Karpas-422 (cell line): ENCODE measurements at places on chromosomes 2 and 18.

GRCh38 chr2:3209258-3209657 is 168.4 kb downstream of the EIPR1 start:
- no peak overlapping the region for H3K27ac ChIP-seq
- H3K4me3 ChIP-seq = no peak overlapping the region
- peaks cover 4% of the 10 kb centered on the region; the same call in 1 of the 2 replicates for H3K36me3 ChIP-seq
- H3K27me3 ChIP-seq = no peaks in the 10 kb centered on the region

GRCh38 chr2:167651406-167652151 is 595.8 kb downstream of the STK39 start:
- H3K27ac ChIP-seq = no peak overlapping the region
- no peaks in the 10 kb centered on the region for H3K27me3 ChIP-seq
- no peak overlapping the region for H3K4me3 ChIP-seq
- DNase-seq = no peak

DNA sequence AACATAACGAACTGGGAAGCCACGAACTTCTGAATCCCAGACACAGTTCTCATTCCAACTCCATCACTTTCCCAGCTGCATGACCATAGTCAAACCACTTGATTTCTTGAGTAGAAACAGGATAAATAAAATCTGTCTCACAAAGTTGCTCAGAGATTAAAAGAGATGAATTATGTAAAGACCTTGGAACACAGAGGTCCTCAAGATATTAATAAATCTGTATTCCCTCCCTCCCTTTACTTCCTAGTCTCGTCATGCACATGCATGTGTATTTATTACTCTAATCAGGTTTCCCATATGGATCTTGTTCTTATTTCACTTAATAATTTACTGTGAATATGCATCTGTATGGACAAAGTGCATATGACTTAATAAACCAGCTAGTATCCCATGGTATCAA is 21.1 kb upstream of the CSRNP3 start:
- H3K4me1 ChIP-seq = no peaks in the 10 kb centered on the region
- DNase-seq = no peak

GRCh38 chr2:11244091-11244826 is 89.0 kb downstream of the SLC66A3 start:
- no peak overlapping the region for H3K27ac ChIP-seq
- no peaks in the 10 kb centered on the region for H3K27me3 ChIP-seq

DNA sequence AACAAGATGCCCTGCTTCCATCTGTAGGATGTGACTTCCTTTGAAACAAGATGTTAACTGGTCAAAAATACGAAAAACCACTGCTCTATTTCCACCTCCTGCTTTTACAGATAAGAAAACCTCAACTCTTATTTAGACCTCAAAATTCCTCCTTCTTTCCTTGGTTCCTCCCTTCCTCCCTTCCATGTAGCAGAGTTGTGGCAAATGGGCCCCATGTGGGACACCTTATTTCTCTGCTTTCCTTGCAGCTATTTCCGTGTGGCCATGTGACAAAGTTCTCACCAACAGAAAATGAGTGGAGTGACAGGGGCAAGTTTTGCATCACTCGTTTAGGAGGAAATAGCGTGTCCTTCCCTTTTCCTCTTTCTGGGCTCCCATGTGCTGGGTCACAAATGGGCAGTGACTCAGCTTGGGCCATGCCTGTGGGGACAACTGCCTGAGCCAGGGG is 69.4 kb upstream of the SMAD2 start:
- H3K4me1 ChIP-seq = peaks cover 76% of the 10 kb centered on the region
- no peaks in the 10 kb centered on the region for H3K27me3 ChIP-seq
- H3K27ac ChIP-seq = peak overlapping the region; percentile 86
- no peak overlapping the region for H3K4me3 ChIP-seq

GRCh38 chr2:5521461-5521860 is 170.7 kb upstream of the SOX11 start:
- no peaks in the 10 kb centered on the region for H3K4me1 ChIP-seq
- H3K36me3 ChIP-seq = no peaks in the 10 kb centered on the region
- no peaks in the 10 kb centered on the region for H3K27me3 ChIP-seq
- H3K4me3 ChIP-seq = no peak overlapping the region
- DNase-seq = no peak
- no peak overlapping the region for H3K27ac ChIP-seq

GRCh38 chr2:111167076-111167862 is 46.6 kb downstream of the BCL2L11 start:
- H3K36me3 ChIP-seq = peaks cover 36% of the 10 kb centered on the region
- H3K27ac ChIP-seq = peak overlapping the region; percentile 74
- peaks cover 78% of the 10 kb centered on the region for H3K4me1 ChIP-seq

DNA sequence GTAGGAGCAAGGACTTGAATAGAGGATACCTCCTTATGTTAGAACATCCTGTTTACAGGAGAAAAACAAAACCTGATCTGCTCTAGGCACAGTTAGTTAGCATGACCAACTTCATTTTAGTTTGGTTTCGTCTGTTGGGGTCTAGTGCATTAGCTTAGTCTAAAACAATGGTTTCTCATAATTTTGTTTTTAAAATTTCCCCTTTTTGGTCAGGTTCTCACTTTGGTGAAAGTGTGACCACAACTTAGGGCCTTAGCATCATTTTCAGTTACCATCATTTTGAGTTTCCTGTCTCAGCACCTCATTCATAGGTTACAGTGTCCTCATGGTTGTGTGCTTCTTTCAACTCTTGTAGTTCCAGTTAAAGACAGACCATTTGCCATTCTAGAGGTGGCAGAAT is 1277.0 kb upstream of the SLC39A10 start:
- H3K4me3 ChIP-seq = no peak overlapping the region
- H3K27ac ChIP-seq = no peak overlapping the region
- no peak for DNase-seq
- H3K27me3 ChIP-seq = no peaks in the 10 kb centered on the region

- H3K36me3 ChIP-seq = no peaks in the 10 kb centered on the region
- H3K4me1 ChIP-seq = no peaks in the 10 kb centered on the region
Observed at GRCh38 chr2:159032580-159032979, 64.1 kb downstream of the TANC1 start.

GRCh38 chr2:183057333-183057985 is 19.2 kb upstream of the NCKAP1 start:
- no peak overlapping the region for H3K27ac ChIP-seq
- H3K4me3 ChIP-seq = no peak overlapping the region
- no peak for DNase-seq
- H3K4me1 ChIP-seq = no peaks in the 10 kb centered on the region
- H3K27me3 ChIP-seq = 0 out of 2 replicates have a peak, but pooled peaks cover 2% of the 10 kb centered on the region

GRCh38 chr2:144738749-144739148 is 218.8 kb upstream of the ZEB2 start:
- DNase-seq = no peak
- no peaks in the 10 kb centered on the region for H3K36me3 ChIP-seq
- no peak overlapping the region for H3K4me3 ChIP-seq
- 0 out of 2 replicates have a peak, but pooled peaks cover 2% of the 10 kb centered on the region for H3K4me1 ChIP-seq
- no peak overlapping the region for H3K27ac ChIP-seq

DNA sequence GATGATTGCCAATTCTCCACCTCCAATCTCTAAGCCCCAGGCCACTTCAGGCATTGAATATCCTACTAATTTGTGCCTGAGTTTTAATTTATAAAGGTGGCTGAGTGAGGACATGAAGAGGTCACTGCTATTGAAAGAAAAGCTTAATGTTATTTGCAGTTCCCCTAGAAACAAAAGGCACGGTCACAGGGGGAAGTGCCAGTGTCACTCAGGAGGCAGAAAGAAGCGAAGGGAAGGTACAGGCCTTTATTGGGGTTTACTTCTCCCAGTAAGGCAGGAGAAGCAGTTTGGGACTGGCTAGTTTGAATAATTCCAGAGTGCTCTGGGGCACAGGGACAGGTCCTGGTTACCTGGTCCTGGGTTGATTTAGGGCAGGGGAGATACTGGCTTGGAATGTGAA is 1.7 kb upstream of the ABHD1 start:
- H3K4me1 ChIP-seq = peaks cover 13% of the 10 kb centered on the region
- H3K36me3 ChIP-seq = no peaks in the 10 kb centered on the region
- H3K4me3 ChIP-seq = no peak overlapping the region
- DNase-seq = no peak
- H3K27me3 ChIP-seq = no peaks in the 10 kb centered on the region

DNA sequence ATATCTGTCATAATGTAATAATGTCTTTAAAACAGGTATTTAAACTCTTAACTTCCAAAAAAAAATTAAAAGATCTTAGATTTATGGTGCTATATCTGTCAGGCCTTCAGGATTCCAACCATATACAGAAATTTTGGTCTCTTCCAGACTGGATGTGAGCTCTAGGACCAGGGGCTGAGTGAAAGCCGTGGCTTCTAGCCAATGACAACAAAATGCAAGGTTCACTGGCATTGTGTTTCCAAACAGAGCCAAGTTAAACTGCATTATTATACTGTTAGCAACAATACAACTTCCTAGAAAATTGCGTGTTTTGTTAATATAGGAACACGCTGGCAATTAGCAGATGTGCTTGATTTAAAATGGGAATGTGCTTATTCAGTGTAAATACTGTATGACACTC is 809.8 kb upstream of the SOX11 start:
- no peak overlapping the region for H3K27ac ChIP-seq
- no peak for DNase-seq
- H3K4me1 ChIP-seq = no peaks in the 10 kb centered on the region
- no peak overlapping the region for H3K4me3 ChIP-seq
- no peaks in the 10 kb centered on the region for H3K36me3 ChIP-seq
- no peaks in the 10 kb centered on the region for H3K27me3 ChIP-seq

DNA sequence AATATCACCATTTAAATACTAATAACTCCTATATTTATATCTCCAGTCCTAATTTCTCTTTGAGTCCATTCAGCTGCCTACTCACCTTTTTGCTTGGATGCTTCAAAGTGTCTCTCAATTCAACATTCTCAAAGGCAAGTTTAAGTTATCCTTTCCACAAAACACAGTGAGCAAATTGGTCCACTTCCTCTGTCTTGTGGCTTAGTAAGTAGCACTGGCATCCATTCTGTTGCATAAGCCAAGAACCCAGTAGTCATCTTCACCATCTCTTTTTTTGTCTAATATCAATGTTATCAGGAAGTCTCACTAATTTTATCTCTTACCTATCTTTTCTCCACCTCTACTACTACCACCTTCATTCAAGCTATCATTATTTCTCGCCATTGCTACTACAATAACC is 27.4 kb upstream of the IL1RL1 start:
- DNase-seq = no peak
- no peak overlapping the region for H3K27ac ChIP-seq
- no peak overlapping the region for H3K4me3 ChIP-seq
- no peaks in the 10 kb centered on the region for H3K4me1 ChIP-seq
- H3K36me3 ChIP-seq = no peaks in the 10 kb centered on the region

GRCh38 chr18:10899481-10899880 is 249.9 kb downstream of the PIEZO2 start:
- 0 out of 2 replicates have a peak, but pooled peaks cover 3% of the 10 kb centered on the region for H3K27me3 ChIP-seq
- no peaks in the 10 kb centered on the region for H3K36me3 ChIP-seq
- H3K27ac ChIP-seq = no peak overlapping the region
- H3K4me1 ChIP-seq = no peaks in the 10 kb centered on the region; the same call in 1 of the 2 replicates
- H3K4me3 ChIP-seq = no peak overlapping the region

DNA sequence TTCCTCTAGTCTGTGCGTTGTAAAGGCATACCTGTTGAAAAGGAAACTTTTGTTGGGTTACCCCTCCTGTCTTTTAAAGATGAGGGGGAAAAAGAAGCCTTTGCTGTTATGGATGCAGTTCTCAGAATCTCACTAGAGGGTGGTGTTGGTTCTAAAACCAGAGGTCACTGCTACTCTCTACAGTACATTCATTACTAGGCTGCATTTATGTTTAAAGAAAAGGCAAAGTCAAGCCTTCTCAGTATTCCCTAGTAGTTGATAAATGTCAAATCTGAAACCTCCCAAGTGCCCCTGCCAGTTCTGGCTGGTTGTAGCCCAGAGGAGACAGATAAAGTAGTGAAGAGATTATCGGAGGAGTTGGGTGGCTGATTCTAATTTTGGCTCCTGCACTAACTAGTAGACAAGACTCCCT is 1.4 kb upstream of the PLCL1 start:
- H3K36me3 ChIP-seq = no peaks in the 10 kb centered on the region
- DNase-seq = peak; percentile 78

DNA sequence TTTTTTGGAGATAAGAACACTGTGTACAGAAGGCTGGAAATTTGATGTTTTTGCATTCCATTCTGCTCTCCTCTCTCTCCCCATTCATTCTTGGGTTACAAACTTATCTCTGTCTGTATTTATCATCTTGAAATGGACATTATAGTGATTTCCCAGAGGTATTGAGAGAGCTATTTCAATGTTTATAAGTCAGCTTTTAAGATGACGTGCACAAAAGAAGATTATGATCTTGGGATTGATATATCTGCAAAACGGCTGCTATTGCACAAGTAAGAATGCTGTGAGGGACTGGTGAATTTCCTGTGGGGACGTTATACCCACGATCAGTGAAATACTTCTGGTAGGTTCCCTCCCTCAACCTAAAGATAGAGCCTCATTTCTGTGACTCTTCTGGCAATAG is 61.0 kb upstream of the DTNA start:
- H3K27me3 ChIP-seq = no peaks in the 10 kb centered on the region
- no peak overlapping the region for H3K27ac ChIP-seq
- no peak for DNase-seq
- H3K4me3 ChIP-seq = no peak overlapping the region
- H3K4me1 ChIP-seq = no peaks in the 10 kb centered on the region

DNA sequence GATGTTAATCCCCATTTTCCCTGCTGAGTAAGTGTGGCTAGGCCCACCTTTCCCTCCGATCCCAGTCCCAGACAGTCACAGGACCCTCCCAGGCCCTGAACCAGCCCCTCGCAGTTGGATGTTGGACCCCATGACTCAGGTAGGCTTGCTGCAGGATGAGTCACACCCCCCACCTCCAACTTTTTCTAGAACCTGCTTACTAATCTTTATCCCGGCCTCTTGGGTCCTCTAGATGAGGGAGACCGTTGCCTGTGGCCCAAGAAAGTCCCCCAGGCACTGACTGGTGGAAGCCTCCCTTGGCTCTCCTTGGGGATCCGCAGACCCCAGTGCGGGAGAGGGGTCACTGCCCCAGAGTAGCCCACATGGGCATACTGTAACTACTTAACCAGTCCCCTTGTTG is 98.5 kb downstream of the SMAD7 start:
- H3K4me1 ChIP-seq = no peaks in the 10 kb centered on the region
- no peak overlapping the region for H3K27ac ChIP-seq
- no peak overlapping the region for H3K4me3 ChIP-seq
- no peaks in the 10 kb centered on the region for H3K27me3 ChIP-seq

DNA sequence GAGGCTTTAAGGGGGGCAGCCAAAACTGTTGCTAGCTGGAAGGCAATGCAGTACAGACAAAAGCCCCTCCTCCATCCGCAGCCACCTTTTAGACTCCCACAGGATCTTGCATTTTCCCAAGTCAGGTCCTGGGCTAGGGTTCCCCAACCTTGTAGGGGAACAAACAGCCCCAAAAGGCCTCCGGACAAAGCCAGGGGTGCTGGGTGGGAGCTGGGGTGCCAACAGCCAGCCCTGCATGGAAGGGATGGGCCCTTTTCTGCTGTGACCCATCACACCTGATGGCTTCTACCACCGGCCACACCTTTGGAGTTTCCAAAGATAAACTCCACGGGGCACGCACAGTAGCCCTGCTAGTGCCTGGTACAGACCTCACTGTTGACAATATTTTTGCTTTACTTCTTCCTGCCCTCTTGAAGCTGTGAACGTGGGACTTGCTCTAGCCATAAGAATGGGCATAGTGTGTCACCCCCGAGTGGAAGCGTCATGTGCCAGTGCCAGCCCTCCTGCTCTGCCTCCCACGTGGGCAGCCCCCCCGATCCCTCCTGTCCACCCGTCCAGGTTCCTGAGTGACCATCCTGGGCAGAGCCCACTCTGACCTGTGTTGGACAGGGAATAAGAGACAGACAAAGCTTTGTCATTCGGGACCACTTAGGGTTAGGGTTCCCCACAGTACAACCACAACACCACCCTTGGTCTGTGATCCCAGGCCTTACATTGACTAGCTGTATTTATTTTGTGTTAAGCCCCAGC is 18.8 kb downstream of the TUBB6 start:
- H3K4me1 ChIP-seq = peaks cover 15% of the 10 kb centered on the region
- no peak for DNase-seq
- H3K27me3 ChIP-seq = no peaks in the 10 kb centered on the region
- H3K36me3 ChIP-seq = peaks cover 27% of the 10 kb centered on the region; the same call in 1 of the 2 replicates
- no peak overlapping the region for H3K4me3 ChIP-seq
- no peak overlapping the region for H3K27ac ChIP-seq
